ENCODE measurements at places on chromosomes 4 and X. TPM values are rescaled to one million over a fixed set of nuclear protein-coding genes. Genes with fewer than 3 reads are reported as not detected.

The ITM2A gene
- 65.1 TPM for polyA plus RNA-seq

The CXCL11 gene
- polyA plus RNA-seq = not detected

The ZNF185 gene
- 4.3 TPM for polyA plus RNA-seq

The IL3RA gene
- 4.1 TPM for polyA plus RNA-seq

The SPIN4 gene
- 0.82 TPM for polyA plus RNA-seq

The CSAG3 gene
- polyA plus RNA-seq = not detected

The FHL1 gene
- 20.7 TPM for polyA plus RNA-seq

The CAMK2D gene
- 82.7 TPM for polyA plus RNA-seq

The DCLK2 gene
- polyA plus RNA-seq = 0.98 TPM
